Activated CD4-positive, CD25-positive, alpha-beta regulatory T cell (primary cell): ENCODE measurements at places on chromosomes 1 and 21.

GRCh38 chr1:183477986-183478781 lies 5.9 kb downstream of the SMG7 start:
- no peak for DNase-seq

- DNase-seq, result no peak
Observed at GRCh38 chr1:57017717-57018116, 51.9 kb upstream of the C8B start.

DNA sequence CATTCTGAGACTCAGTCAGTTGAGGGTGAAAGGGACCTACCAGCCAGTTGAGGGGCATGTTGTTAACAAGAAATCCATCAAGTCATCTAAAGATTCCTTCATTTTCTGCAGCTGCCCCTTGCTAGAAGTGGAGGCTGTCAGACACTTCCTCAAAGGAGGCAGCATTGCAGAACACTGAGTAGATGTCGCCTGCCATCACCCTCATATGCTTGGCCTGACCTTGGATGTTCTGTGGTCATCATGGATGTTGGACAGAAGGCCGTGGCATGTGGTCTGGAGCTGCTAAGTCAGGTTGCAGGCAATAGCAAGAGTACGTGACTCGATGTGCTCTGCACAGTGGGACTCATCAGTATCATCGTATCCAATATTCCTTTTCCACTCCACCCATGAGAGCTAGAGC lies 70.6 kb downstream of the GATAD2B start:
- no peak for DNase-seq

GRCh38 chr1:21865943-21866706 lies 54.1 kb downstream of the LDLRAD2 start:
- no peak for DNase-seq

GRCh38 chr1:2312515-2313301 lies 78.6 kb downstream of the MORN1 start:
- no peak for DNase-seq

DNA sequence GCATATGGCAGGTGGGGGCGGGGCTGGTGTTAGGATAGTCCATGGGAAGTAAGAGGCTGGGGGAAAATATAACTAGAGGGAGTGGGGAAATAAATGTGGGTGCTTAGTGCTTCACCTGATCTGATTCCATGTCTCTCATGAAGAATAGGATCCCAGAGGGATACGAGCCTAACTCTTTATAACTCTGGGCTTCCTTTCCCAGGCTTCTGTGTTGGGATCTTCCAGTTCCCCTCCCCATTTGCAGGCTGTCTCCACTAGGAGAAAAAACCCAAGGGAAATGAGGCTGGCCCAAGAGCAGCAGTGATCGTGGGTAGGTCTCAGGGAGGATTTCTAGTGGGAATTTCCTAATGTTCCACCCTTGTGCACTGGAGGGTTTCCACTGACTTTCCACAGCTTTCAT lies 1.6 kb downstream of the KCNJ9 start:
- no peak for DNase-seq

DNA sequence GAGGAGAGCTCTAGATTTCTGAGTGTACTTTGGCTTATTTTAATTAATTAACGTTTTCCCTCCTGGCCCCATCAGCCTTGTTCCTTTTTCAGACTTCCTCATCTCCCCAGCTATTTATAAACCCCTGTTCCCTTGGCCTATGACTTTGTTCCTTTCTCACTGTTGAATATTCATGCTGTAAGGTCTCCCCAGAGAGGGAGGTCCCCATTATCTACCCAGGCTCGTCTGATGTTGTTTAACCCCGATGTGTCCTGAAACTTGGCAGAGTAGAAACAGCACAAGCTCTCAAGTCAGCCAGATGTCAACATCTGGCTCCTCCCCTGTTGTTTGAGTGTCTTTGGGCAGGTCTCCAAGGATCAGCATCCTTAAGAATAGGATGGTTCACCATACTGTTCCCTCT lies 153.6 kb downstream of the HIVEP3 start:
- DNase-seq, result no peak

DNA sequence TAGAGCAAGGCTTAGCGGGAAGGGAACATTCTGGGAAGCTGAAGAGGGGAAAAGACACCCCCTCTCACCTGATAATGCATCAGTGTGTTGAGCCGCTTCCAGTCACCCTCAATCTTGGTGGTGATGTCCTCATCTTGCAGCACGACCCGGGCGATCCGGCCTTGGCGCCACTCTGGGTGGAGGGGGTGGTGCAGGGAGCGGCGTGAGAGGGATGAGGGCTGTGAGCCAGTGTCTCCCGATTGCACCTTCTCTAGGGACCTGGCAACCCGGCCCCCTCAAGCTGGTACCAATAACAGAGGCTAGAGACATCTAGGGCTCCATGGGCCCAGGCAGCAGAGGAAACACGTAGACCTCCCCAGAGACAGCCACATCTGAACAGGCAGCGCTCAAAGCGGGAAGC lies 127.4 kb upstream of the CD34 start:
- DNase-seq, result no peak

- DNase-seq, result no peak
Observed at GRCh38 chr1:54227891-54228310, 27.9 kb downstream of the MRPL37 start.

GRCh38 chr1:36183309-36183856 lies 27.4 kb downstream of the MAP7D1 start:
- no peak for DNase-seq

GRCh38 chr1:22131875-22132486 lies 10.9 kb downstream of the WNT4 start:
- DNase-seq, result no peak

DNA sequence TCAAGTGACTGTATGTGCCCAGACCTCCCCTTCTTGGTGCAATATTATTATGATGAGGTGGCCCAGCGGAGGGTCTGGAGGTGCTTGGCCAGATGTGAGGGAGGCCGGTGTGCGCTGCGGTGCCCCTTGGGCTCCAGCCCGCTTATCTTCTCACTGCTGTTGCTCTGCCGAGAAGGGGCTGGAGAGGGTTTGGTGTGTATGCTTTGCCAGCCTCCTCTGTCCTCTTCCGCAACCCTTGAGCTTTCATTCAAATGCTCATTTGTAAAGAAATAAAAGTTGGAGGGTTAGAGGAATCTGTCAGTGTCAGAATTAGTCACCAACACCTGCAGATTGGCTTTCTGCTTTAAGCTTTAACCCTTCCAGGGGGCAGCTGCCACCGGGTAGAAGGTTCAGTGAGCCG lies 19.7 kb downstream of the RNF220 start:
- DNase-seq, result no peak

DNA sequence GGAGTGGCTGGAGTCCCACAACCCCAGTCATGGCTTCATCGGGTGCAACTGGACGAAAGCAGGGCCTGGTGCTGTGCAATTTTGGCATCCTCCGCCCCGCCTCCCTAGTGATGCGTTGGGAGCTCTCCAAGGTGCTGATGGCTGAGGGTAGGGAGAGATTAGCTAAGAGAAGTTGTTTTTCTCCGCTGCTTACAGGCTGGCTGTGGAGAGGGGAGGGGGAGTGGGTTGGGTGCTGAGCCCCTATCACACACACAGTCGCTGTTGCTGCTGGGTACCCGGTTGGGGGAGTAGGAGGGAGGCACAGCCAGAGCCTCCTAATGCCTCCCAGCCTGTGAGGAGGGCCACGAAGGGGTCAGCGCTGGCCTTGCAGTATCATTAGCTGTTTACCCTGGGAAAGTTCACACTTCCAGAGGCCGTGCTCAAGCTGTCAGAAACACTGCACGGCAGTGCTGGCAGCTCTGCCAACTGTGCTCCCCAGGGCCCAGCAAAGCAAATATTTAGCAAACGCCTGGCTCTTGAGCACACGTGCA lies 110.0 kb downstream of the GRIK3 start:
- DNase-seq, result no peak

- DNase-seq, result no peak
Observed at GRCh38 chr1:115946116-115946515, 30.2 kb upstream of the SLC22A15 start.

DNA sequence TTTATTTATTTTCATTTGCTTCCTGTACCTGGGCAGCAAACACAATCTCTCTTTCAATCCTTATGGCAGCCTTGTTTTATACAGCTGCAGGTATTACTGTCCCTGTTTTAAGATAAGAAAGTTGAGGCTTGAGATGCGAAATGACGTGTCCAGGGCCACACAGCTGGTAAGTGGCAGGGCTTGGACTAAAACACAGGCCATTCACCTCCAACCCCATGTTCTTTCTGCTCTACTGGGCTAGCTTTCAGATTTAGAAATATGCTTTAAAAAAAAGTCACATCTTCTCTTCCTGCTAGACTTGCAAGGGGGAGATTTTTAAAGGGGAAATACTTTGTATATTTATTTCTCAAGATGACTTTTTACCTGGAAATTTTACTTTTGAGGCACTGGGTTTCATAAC lies 62.8 kb downstream of the CNST start:
- no peak for DNase-seq

GRCh38 chr1:208501542-208501941 lies 257.4 kb upstream of the PLXNA2 start:
- no peak for DNase-seq

- DNase-seq, result no peak
Observed at GRCh38 chr1:201156346-201156745, 2.1 kb upstream of the TMEM9 start.
